ENCODE measurements at places on chromosomes 13 and 19. TPM values are rescaled to one million over a fixed set of nuclear protein-coding genes. Genes with fewer than 3 reads are reported as not detected.

GRCh38 chr19:40933025-40933424 is 51.0 kb upstream of the CYP2A7 start:
- DNase-seq = no peak

DNA sequence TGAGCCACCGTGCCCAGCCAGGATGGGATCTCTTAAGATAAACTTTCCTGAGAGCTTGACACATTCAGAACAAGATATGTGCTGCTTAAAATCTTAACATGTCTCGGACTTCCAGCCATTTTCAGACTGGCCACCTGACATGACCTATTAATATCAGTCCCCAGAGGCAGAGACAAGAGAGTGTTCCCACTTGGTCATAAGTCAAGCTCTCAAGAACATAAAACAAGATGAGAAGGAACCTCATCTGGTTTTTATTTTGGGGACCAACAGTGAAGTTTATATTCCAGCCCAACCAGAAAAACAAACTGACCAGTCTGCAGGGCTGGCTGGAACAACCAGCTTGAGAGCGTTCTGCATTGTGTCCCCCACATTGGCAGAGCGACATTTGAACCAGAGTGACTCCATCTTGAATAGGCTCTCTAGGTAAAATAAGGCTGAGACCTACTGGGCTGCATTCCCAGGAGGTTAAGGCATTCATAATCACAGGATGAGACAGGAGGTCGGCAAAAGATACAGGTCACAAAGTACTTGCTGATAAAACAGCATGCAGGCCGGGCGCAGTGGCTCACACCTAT is 21.8 kb upstream of the PLEKHF1 start:
- no peak for DNase-seq

DNA sequence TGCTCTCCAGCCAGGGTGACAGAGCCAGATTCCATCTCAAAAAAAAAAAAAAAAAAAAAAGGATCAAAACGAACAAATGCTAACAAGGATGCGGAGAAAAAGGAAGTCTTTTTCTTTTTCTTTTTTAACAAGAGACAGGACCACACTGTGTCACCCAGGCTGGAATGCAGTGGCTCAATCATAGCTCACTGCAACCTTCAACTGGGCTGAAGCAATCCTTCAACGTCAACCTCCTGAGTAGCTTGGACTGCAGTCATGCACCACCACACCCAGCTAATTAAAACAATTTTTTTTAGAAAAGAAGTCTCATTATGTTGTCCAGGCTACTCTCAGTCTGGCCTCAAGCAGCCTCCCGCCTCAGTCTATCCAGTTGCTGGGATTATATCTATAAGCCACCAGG is 20.8 kb upstream of the OR7A17 start:
- DNase-seq = no peak

- no peak for DNase-seq
These were observed 13.6 kb downstream of the CCDC97 start for GRCh38 chr19:41323430-41324125.

GRCh38 chr19:45117167-45117594 is 24.2 kb downstream of the PPP1R37 start:
- no peak for DNase-seq

GRCh38 chr13:106426909-106427308 is 108.6 kb downstream of the EFNB2 start:
- DNase-seq = no peak

DNA sequence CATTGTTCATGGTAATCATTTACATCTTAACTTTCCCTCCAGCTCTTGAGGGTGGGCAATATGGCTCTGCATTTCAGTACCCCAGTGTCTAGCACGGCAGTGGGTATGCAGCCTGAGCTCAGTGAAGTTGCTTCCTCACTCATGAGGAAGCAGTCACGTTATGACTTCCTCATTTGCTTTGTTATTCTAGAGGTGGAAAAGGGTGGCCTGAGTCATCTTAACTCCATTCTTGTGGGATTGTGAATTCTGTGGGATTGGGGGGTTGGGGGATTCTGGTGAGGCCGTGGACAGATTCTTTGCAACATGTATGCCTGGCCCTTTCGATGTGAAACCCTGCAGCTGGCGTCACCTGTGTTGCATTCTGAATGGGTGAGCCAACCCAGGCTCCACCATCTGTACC is 406.7 kb upstream of the ZNF507 start:
- no peak for DNase-seq

GRCh38 chr13:114296902-114297301 is 15.5 kb downstream of the UPF3A start:
- no peak for DNase-seq

- no peak for DNase-seq
These were observed 1487.0 kb upstream of the SLC10A2 start for GRCh38 chr13:104553186-104553585.

- no peak for DNase-seq
These were observed 1747.0 kb downstream of the OLFM4 start for GRCh38 chr13:54775501-54776191.

- no peak for DNase-seq
These were observed 3.5 kb upstream of the CYP2S1 start for GRCh38 chr19:41189425-41190065.

GRCh38 chr19:4337906-4338440 is 654 bp downstream of the STAP2 start:
- no peak for DNase-seq

DNA sequence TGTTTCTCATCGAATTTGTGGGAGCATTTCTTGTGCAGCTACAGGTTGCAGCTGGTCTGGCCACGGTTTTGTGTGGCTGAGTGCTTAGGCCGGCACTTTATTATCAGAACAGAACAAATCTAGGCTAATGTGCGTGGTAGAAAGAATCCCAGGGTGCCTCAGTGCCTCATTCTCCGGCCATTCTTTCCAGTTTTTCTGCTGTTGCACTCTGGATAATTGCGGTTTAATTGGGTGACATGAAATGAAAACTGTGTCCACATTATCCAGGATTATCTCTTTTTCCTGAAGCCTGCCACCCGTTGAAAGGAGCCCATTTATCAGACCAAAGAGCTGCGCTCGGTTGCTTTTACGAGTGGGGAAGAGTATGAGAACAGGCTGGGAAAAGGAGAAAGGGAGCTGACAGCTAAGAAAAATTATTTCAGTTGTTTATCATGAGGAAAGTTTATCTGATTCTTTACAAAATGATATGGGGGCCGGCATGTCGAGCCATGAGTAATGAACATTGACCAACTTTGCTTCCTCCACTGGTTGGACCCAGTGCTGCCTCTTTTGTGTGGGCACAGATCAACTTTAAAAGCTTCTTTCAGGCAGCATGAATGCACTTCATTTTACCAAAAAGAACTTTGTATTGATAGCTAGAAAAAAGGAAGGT is 117.0 kb upstream of the SOX21 start:
- no peak for DNase-seq

GRCh38 chr13:85896516-85897450 is 97.6 kb upstream of the SLITRK6 start:
- DNase-seq = no peak

GRCh38 chr19:22118132-22118531 is 65.8 kb downstream of the ZNF257 start:
- no peak for DNase-seq

DNA sequence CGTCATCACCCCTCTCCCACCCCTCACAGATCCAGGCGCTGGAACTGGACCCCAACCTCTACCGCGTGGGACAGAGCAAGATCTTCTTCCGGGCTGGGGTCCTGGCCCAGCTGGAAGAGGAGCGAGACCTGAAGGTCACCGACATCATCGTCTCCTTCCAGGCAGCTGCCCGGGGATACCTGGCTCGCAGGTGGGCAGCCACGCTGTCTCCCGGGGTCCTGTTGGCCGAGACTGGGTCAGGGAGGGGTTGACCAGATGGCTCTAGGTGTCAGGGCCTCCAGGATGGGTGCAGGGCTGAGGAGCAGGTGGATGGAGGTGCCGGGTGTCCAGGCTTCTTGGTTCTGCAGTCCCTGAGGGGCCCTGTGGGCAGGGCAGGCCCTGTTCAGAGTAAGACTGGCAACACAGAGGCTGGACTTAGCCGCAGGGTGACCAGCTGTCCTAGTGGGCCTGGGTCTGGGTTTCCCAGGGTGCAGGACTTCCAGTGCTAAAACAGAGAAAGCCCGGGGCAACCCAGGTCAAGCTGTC is 58.1 kb downstream of the MYH14 start:
- DNase-seq = no peak

- DNase-seq = no peak
These were observed 86.5 kb downstream of the RFC3 start for GRCh38 chr13:33904431-33904830.

GRCh38 chr13:79149210-79149609 is 256.8 kb downstream of the RBM26 start:
- DNase-seq = no peak

DNA sequence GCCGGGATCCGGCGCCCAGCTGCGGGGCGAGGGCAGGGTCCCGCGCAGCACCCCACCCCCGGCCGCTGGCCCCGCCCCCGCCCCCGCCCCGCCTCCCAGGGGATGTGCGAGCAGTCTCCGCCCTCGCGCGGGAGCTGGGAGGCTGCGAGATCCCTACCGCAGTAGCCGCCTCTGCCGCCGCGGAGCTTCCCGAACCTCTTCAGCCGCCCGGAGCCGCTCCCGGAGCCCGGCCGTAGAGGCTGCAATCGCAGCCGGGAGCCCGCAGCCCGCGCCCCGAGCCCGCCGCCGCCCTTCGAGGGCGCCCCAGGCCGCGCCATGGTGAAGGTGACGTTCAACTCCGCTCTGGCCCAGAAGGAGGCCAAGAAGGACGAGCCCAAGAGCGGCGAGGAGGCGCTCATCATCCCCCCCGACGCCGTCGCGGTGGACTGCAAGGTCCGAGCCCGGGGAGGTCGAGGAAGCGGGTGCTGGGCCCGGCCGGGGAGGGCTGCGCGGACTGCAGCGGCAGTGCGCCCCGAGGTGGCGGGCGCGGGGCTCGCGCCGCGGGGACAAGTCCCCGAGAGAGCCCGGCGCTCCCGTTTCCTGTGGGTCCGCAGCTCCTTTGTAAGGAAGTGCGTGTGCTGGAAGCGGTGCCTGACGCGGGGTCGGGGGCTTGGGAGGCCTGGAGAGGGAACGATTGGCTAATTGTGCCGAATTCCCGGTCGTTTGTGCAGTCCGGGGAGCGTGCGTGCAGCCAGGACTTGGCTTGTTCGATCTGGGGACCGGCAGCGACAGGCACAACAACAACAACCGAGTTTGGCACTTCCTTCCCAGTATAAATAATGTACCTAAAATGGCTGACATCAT is at the start of gene ITM2B:
Gene ITM2B (plus strand): TSS at position 161 of the 843 bp plus-strand sequence. CDS start 155 bp downstream, at position 316.
- peak; percentile 60 for DNase-seq

DNA sequence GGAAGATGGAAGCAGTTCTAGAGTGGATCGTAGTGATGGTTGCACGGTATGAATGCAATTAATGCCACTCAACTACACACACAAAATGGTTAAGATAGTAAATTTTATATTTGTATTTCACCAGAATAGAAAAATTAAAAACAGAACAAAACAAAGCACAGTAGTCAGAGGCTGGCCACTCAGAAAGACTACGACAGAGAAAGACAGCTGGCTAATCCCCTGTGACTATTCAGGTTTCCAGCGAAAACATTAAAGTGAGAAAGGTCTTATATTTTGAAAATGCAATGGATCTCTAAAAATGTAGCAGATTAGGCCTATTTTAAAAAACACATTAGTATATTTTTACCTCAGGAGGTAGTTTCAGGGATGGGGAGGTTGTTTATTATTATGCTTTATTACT is 131.3 kb upstream of the POSTN start:
- no peak for DNase-seq

- DNase-seq = no peak
These were observed 180.7 kb downstream of the TDRD3 start for GRCh38 chr13:60577761-60578160.

DNA sequence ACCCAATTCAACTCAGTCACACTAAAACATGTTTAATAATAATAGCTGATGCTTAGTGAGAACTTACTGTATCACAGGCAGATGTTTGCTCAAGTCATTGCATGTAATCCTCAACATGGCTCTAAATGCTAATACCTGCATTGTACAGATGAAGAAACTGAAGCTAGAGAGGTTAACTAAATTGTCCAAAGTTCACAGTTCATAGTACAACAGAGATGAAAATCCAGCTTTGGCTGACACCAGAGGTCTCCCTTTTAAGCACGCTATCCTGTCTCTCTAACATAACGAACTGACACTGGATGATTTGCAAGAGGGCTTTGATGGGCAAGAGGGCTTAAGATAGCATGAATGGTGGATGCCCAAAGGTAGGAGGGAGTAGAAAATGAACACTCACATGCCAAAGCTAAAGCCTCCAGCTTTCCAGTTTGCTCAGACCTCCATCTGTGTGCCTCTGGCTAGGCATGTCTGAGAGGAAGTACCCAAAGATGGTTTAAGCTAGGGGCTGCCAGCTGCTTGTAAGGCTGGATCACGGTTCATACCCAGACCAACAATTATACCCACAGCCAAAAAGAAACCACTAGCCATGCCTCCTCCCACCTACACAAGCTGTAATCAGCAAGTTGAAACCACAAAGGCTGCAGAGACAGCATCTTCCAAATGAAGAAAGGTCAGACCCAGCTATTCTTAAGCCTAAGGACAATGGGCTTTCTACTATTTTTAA is 196.9 kb upstream of the UBL3 start:
- DNase-seq = no peak

DNA sequence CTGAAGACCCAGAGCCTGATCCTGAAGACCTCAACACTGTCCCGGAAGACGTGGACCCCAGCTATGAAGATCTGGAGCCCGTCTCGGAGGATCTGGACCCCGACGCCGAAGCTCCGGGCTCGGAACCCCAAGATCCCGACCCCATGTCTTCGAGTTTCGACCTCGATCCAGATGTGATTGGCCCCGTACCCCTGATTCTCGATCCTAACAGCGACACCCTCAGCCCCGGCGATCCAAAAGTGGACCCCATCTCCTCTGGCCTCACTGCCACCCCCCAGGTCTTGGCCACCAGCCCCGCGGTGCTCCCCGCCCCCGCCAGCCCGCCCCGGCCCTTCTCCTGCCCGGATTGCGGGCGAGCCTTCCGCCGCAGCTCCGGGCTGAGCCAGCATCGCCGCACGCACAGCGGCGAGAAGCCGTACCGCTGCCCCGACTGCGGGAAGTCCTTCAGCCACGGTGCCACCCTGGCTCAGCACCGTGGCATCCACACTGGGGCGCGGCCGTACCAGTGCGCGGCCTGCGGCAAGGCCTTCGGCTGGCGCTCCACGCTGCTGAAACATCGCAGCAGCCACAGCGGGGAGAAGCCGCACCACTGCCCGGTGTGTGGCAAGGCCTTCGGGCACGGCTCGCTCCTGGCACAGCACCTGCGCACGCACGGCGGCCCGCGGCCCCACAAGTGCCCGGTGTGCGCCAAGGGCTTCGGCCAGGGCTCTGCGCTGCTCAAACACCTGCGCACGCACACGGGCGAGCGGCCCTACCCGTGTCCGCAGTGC is 2.9 kb upstream of the MCOLN1 start:
- no peak for DNase-seq

FUT2 gene
- not detected for total RNA-seq

GPR12 gene
- 0.14 TPM for total RNA-seq

GRIN3B gene
- total RNA-seq = not detected

ZNF576 gene
- total RNA-seq = 18.3 TPM

EFNA2 gene
- 28.0 TPM for total RNA-seq

LYL1 gene
- 0.30 TPM for total RNA-seq

CYP2F1 gene
- not detected for total RNA-seq

Data from neural crest cell (in vitro differentiated cells).